ENCODE measurements at places on chromosomes 3 and 15.

- no peak for DNase-seq
Measured at GRCh38 chr3:153783106-153783505, 338.1 kb upstream of the ARHGEF26 start.

DNA sequence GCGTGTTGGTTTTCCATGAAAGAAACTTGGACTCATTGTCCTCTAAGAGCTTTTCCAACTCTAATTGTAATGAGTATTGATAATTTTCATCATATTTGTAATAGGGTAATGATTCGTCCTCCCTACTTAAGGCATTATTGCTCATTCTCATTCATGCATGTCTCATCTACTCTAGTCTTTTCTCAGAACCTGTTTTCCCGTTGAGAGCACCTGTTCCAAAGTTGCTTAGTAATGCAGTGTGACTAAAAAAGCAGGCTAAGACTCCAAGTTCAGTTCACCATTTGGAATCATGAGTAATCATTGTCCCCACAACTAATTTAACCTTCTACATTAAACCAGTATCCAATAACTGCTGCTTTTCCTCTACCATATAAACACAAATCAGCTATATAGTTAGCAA is 84.0 kb downstream of the FILIP1L start:
- no peak for DNase-seq

DNA sequence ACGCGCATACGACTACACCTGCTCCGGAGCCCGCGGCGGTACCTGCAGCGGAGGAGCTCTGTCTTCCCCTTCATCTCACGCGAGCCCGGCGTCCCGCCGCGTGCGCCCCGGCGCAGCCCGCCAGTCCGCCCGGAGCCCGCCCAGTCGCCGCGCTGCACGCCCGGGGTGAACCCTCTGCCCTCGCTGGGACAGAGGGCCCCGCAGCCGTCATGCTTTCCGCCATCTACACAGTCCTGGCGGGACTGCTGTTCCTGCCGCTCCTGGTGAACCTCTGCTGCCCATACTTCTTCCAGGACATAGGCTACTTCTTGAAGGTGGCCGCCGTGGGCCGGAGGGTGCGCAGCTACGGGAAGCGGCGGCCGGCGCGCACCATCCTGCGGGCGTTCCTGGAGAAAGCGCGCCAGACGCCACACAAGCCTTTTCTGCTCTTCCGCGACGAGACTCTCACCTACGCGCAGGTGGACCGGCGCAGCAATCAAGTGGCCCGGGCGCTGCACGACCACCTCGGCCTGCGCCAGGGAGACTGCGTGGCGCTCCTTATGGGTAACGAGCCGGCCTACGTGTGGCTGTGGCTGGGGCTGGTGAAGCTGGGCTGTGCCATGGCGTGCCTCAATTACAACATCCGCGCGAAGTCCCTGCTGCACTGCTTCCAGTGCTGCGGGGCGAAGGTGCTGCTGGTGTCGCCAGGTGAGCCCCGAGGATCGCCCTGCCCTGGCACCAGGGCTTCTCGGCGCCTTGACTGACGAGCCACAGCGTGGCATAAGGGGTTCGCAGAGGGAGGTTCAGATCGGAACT is 420 bp downstream of the SLC27A2 start:
- no peak for DNase-seq

GRCh38 chr3:194536871-194537637 is 50.3 kb upstream of the ATP13A3 start:
- no peak for DNase-seq

DNA sequence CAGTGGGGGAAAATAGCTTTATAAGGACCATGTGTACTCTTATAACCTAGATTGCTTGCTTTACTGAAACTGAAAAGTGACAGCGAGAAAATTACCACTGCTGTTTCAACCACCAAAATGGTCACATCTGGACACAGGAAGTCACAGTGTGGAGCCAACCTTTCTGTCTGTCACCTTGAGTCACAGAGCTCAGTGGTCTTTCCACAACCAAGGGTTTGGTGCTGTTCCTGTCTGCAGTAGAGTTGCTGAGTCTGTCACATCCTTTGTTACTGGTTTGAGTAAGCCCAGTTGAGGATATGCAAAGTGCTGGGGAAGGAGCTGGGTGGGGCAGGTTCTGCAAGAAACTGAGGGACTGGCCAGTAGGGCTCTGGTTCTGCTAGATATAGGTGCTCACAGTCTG is 139.1 kb upstream of the EIF1B start:
- DNase-seq, result no peak

DNA sequence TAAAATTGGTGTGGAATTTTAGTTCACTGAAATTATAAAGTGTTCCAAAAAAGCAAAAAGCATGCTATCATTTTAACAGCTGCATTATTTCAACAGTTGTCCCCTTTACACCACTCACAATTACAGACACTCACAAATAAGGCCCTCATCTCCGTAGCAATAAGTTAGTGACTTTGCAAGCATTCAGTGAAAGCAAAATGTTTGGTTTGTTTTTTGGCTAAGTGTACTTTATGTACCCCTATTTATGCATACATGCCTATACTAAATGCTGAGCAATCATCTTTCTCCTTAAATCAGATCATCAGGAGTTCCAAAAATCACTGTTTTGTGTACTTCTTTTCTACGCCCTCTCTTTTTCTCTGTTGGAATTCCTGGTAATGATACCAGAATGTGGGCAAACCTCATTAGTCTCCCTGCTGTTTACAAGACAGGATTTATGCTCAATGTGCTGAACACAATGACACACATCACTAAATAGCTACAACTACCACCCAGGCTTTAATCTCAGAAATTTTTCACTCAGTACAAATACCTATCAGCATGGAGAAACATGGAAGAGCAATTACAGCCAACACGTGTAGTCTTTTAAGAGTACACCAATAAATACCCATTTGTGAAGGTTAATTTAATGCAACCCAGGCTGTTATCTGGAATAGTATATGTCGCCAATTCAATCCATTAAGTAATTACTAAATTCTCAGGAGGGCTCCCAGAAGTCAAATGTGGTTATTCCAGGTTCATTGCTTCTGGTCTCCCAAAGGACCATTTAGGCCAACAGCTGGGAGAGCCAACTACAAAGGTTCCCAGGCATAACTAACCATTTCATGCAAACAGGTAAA is 12.0 kb downstream of the ALDH1A2 start:
- no peak for DNase-seq

- no peak for DNase-seq
Measured at GRCh38 chr3:136281966-136282520, 31.9 kb downstream of the PCCB start.

DNA sequence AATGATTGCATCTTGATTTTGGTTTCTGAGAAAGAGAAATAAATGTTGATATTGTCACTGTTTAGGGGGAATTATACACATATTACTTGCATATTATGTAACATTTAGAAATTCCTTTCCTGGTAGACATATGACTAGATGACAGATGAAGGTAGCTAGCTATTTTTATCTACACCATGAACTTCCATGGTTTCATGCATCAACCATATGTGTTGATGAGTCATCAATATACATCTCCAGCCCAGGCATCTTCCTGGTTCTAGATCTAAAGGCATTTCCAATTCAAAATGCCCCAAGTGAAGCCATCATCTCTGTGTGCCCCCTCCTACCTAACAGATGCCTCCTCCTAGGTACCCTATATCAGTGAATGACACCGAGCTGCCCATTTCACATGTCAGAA is 9.5 kb upstream of the ADAMTSL3 start:
- DNase-seq, result no peak

DNA sequence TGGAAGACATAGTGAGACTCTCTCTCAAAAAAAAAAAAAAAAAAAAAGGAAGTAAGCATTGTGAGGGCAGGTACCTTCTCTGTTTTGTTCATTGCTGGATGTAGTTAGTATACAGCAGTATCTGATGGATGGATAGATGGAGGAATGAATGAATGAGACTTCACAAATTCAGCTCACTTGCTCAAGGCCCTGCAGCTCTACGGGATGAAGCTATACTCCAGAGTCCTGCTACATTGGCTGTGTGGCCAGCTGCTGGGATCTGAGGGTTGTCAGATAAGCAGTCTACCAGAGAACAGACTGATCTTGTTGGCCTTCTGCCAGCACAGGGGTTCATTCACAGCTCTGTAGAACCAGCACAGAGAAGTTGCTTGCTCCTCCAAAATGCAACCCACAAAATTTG is 35.0 kb downstream of the MLH1 start:
- DNase-seq, result no peak

DNA sequence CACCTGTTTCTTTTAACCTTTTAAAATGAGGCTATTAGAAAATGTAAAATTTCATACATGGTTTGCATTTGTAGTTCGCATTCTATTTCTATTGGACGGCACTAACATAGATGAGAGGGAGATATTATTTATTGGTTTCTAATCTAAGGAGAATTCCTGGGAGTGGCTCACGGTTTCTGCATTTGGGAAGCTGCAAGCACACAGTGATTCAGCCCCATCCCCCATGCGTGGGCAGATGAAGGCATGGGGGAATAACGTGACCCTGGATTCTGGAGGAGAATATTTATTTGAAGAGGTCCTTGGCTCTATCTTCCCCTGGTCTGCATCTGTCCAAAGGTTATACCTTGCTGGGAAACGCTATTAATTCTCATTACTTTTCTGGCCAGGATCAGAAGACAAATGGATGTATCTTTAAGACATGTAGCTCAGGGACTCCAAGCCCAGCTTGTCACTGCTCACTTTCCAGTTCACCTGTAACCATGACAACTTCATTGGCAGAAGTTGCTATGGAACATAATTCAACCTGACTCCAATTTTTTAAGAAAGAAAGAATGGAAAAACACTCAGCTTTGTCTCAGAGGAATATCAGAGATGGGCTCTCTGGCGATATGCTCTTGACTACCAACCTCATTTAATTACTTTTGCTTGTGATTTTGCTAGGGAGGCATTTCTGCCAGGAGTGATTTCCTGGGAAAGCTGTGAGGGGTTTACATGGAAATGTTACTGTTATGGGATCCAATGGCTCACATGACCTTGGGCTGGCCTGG is 27.2 kb upstream of the POMGNT2 start:
- no peak for DNase-seq

DNA sequence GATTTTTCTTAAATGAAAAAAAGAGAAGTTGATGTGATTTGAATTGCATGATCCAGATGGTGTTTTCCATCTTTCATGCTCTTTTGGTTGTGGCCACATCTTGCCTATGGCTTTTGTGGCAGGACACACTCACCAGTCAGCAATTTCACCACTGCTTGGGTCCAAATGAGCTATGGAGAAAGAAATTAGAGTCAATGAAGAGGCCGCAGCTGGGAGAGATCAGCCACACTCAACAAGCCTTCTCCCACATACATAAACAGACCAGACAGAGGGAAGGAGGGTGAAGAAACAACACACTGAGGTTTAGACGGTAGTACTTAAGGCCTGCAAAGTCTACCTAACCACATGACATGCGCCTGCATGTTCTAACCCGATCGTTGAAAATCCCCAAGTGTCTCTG is 110.7 kb upstream of the CDIN1 start:
- DNase-seq, result no peak

DNA sequence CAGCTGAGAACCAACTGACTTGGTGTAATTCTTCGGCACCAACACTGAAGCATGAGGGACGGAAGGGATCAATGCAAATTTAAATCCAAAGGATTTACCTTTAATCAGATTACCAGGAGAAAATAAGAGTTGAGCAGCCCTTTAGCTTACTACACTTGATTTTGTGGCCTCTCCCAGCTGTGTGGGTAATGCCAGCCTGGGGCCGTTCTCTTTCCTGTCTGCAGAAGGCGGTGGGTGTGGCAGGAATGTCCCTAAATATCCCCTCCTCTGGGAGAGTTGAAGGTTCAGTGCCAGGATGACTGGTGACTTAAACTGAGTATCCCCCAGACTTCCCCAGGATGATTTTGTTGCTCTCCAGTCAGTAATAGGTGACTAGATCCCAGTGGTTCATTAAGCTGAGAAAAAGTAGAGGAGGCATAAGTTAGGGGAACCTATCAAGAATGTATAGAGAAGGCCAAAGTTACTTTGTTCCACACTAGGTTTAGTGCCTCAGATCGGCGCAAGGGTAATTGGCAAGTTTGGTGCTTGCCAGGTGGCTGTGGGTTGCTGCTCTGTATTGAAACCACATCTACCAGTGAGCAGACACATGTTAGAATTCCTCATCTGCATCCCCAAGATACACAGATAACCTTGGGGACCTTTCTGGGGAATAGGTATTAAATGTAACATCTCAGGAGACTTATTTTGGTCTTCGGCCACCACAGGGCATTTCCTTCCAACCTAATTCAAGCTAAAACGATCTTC is 23.1 kb downstream of the MAPKBP1 start:
- no peak for DNase-seq

DNA sequence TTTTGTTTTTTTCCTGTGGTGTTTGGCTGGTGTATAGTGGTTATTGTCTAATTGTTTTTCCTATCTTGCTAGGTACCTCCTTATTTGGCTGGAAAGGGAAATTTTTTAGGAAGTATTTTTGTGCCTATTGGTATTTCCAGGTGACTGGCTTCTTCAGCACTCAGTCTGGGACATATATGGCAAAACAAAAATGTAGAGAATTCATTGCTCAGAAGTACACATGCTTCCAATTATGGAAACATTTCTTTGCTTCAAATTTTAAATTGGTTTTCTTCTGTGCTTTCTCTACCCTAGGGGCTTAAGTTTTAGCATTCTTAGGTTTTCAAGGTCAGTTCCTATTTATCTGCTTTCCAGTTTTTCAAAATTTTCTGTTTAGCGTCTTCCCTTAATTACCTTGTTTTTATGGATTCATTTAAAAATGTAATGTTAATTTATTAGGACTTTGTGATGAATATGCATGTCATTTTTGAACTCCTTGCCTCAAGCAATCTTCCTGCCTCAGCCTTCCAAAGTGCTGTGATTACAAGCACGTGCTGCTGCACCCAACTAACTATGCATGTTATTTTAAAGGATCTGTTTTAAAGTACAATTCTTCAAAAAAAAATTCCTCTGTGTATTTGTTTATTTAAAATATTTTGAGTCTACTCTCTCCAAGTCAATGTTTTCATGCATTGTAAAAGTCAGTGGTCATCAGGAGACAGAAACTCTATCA is 231.9 kb upstream of the DPPA4 start:
- DNase-seq, result no peak

DNA sequence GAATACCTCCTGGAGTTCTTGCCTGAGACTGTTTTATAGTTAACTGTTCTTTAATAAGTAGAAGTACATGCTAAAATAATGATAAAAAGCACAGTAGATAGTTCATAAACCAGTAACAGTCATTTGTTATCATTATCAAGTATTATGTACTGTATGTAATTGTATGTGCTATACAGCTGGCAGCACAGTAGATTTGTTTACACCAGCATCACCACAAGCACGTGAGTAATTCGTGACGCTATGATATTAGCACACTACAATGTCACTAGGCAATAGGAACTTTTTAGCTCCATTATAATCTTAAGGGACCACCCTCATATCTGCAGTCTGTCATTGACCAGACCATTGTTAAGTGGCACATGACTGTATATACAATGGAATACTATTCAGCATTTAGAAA is 534.7 kb downstream of the FHIT start:
- DNase-seq, result no peak

DNA sequence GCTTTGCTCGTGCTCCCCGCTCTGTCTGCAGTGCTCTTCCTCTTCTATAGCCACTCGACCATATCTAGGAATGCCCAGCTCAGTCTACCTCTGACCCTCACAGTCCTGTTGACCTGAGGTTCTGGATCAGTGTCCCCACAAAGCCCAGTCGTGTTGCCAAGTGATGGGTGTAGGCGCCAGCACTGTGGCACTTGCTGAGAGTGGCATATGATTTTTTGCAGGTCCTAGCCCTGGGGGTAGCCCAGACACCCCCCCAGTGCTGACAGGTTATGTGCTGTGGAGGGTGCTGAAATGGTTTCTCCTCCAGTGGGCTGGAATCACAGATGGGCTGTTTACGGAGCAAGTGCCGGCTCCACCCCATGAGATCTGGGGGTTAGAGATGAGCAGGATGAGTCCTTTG is 32.5 kb downstream of the ACAD9 start:
- DNase-seq, result no peak

Measured in activated T-cell treated with anti-CD3 and anti-CD28 coated beads for 4 hours (primary cell).